ENCODE measurements at places on chromosomes 4 and X. TPM values are rescaled to one million over a fixed set of nuclear protein-coding genes. Genes with fewer than 3 reads are reported as not detected.

PNMA6A gene
- not detected for total RNA-seq

COX7B gene
- 215 TPM for total RNA-seq

ADGRG4 gene
- total RNA-seq = not detected

GJB1 gene
- 2.5 TPM for total RNA-seq

SPOCK3 gene
- not detected for total RNA-seq

MAMLD1 gene
- total RNA-seq = 0.68 TPM

CXXC4 gene
- total RNA-seq = 0.76 TPM

RNF212 gene
- 2.4 TPM for total RNA-seq

LNX1 gene
- total RNA-seq = 21.7 TPM

BCORL1 gene
- 8.7 TPM for total RNA-seq

EDA gene
- 5.6 TPM for total RNA-seq

ABLIM2 gene
- 11.2 TPM for total RNA-seq

RHOXF2B gene
- total RNA-seq = not detected

ATP1B4 gene
- total RNA-seq = not detected

HTATSF1 gene
- total RNA-seq = 49.1 TPM
